ENCODE measurements at places on chromosomes 13 and 19.

DNA sequence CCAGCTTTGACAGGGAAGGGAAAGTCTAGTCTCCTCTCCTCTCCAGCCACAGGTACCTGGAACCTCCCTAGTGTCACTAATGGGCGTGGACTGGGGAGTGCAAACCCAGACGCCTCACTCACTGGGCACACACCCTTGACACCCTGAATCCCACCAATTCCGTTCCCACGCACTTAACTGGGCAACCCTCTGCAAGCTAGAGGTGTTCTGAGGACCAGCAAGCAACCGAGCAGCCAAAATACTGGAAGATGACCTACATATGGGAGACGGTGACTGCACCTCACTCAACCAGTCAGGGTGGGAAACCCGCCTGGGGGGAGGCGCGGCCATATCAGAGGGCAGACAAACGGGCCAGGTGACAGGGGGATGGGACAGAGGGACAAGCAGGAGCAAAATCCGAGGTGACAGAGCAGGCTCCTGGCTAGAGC, 991 bp downstream of the ABHD17A start:
- peak; percentile 72 for DNase-seq

GRCh38 chr19:43534816-43535761, 2.1 kb downstream of the ZNF575 start:
- no peak for DNase-seq

DNA sequence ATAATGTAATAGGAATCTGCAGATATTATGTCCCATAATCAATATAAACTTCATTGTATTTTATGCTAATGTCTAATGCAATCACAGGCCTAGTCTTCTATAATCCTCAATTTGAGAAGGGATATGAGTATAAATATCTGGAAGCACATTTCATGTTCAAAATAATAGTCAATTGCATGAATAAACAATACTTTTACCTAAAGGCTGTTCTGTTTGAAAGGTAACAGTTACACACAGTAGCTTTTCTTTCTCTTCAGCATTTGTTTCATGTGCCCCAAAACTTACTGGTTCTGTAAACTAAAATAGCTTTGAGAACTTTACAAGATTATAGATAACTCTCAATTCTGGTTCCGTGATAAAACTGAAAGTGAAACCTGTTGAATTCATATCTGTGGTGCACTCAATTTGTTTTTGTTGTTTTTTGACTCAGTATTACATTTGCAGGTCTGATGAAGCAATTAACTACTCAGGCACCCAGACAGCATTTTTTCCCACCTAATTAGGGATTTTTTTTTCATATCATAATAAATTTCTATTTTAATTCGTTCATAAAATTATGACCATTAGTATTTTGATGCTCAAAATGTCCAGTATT, 1193.8 kb downstream of the SLITRK1 start:
- peak; percentile 31 for DNase-seq

DNA sequence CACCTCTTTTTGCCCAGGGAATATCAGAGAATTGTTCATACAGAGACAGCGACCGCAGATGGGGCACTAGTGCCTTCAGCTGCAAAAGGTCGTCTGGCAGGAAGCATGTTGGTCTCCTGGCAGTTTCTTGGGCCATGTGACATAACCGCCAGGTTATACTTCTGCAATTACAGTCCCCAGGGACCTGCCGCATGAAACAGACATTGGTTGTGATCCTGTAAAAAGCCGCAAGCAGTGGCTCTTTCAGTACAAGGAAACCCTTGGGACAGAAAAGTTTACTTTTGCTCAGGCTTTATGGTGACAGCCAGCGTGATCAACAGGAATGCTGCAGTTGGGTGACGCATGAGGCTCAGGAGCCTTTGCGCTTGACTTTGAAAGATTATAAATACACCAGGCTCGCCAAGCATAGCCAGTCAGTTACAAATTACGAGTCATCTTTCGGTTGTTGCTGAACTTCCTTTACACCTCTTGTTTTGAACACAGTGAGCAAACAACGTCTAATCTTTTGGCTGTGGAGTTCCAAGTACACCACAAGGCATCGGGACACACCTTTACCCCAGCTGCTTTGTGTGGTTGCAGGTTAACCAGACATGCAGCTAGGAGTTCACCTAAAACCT, 50.5 kb upstream of the UBE2L5 start:
- DNase-seq: peak; percentile 80

DNA sequence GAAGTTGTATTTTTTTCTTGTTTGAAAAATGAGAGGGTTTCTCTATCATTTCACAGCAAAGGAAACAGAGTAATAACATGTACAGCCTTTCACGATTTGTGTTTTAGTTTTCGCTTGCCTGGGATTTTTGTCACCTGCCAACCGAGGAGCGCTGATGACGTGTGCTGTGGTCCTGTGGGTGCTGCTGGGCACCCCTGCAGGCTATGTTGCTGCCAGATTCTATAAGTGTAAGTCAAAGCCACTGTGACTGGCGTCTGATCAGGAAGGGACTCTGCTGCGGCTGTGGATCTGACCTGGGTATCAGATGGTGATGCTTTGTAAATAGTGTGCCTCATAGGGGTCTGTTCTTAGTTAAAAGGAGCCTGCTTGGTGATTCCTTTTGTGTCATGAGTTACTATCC, 45.6 kb downstream of the TM9SF2 start:
- no peak for DNase-seq

- DNase-seq: no peak
Observed at GRCh38 chr13:109913936-109914510, 127.6 kb upstream of the IRS2 start.

- DNase-seq: peak; percentile 32
Observed at GRCh38 chr19:38142176-38143035, 81.6 kb downstream of the DPF1 start.

DNA sequence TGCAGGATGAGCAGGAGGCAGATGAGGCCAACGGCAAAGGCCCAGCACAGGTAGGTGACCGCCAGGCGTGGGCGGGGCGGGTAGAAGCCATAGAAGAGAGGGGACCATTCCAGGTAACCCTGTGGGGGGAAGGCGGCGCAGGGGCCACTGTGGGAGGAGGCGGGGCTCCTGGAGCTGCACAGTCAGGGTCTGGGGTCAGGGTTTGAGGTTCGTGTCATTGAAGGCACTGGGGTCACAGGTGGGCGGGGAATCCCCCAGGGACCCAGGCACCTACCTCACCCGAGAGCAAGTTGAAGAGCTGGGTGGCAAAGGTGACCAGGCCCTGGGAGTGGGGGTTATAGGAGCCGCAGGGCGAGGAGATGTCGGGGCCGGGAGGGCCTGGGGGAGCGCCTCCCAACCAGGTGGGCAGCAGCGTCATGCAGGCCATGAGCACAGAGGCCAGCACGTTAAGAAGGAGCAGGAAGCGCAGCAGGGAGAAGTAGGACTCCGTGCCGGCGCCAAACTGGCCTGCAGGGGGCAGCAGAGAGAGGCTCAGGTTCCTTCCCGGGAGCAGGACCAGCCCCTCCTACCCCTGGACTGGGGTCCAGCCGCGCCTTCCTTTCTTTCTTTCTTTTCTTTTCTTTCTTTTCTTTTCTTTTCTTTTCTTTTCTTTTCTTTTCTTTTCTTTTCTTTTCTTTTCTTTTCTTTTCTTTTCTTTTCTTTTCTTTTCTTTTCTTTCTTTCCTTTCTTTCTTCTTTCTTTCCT, 4.6 kb downstream of the TMC4 start:
- peak; percentile 88 for DNase-seq

GRCh38 chr13:61935710-61936109, 520.1 kb upstream of the PCDH20 start:
- no peak for DNase-seq

- DNase-seq: no peak
Observed at GRCh38 chr13:52832313-52832712, 16.1 kb downstream of the PCDH8 start.

DNA sequence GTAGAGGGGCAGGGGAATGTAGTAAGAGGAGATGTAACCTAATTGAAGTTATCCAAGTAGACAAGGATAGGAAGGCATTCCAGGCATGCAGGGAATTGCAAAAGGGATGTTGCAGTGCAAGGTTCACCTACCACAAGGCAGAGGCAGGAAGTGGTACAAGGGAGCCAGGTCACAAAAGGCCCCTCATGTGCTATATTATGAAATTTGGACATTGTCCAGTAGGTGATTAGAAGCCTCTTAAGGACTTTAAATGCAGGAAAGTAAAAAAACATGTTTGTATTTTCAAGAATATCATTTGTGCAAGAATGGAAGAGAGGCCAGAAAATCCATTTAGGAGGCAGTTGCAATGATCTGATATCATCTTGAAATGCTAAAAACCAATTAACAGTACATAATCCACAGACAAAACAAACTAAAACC, 111.4 kb downstream of the FRY start:
- DNase-seq: no peak

- DNase-seq: no peak
Observed at GRCh38 chr19:30065680-30066606, 123.9 kb downstream of the URI1 start.

- no peak for DNase-seq
Observed at GRCh38 chr19:30394481-30395151, 22.4 kb downstream of the ZNF536 start.

GRCh38 chr13:45940061-45940460, 88.5 kb upstream of the SIAH3 start:
- DNase-seq: no peak

- DNase-seq: peak; percentile 67
Observed at GRCh38 chr13:27446986-27447583, 3.3 kb downstream of the MTIF3 start.

DNA sequence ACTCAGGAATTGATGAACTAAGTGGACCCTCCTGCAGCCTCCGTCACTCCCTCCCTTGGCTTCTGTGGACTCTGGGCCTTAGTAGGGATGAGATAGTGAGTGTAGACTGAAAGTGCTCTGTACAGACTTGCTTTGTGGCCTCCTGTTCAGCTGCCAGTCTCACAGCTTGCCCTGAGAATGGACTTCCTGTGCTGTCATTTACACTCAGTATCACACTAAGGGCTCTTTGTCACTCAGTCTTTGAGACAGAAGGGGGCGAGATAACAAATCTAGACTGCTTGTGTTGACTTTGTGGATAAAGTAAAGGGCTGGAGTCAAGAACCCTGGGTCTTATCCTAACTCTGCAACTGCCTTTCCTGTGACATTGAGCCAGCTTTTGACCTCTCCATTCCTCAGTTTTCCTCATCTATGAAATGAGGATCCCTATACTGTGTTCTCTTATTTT, 21.0 kb upstream of the SPRY2 start:
- no peak for DNase-seq

Data from CD4-positive, alpha-beta T cell treated with Interleukin-10 for 1 hour (primary cell).